ENCODE measurements at places on chromosomes 6 and 20.

DNA sequence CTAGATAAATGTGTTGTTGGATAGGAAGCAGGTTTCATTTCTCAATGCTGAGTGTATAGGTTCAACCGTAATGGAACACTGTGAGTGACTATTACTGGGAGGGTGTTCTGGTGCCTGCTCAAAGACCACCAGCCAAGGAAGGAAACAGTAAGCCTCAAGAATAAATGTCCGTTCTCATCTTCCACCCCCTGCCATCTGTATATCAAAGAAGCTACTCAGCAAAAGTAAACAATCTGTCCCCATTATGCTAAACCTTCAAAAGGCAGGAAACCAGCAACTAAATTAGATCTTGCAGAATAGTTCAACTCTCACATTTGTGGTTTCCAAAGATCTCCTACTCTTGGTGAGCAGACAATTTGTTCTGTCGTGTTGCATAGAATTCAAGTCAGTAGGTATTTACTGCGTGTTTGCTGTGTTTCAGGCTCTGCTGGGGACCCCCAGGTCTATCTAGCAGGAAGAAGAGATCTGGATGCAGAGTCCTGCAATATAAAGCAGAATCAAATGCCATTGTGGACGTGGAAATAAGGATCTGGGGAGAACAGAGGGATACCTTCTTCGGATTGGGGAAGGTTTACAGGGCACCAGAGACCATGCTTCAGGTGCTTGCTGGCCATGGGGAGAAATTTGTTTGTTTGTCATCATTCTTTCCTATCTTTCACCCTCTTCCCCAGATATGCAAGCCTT, 87.3 kb downstream of the SCML4 start:
- no peak for DNase-seq

DNA sequence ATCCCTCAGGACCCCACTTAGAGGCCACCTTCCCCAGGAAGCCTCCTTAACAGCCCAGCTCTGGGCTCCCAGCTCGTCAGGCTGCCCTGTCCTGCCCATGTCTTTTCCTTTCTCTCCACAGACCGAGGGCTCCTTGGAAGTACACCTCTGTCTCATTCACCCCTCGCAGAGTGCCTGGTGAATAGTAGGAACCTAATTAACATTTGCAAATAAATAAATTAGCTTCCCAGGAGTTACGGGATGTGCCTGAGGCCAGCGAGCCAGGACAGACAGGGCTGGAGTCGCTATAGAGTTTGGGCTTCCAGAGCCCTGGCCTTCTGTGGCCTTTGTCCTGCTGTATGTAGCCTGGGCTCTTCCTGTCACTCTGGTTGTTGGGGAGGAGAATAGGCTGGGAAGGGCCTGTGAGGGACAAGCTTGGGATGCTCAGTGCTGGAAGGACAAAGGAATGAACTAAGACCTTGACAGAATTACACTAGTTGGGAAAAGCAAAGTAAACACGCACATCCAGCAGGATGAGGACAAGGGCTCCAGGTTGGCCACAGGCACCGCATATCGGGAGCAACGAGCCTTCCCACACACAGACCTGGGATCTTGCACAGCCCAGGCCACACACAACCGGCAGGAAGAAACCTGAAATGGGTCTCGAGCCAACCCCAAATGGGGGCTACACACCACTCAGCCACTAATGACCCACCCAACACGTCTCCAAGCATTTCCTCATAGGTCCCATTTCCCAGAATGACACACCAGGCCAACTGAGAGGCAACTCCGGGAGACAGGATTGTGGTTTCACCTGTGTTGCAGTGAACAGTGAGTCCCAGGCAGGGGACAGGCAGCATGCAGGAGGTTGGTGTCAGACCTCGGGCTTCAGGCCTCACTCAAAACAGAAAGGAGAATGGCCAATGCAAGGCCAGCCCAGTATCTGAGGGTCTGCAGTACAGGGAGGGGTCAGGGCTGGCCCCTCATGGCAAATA, 9.7 kb downstream of the MAP1LC3A start:
- DNase-seq, result no peak

GRCh38 chr20:38631155-38632022, 29.8 kb downstream of the ARHGAP40 start:
- no peak for DNase-seq

GRCh38 chr6:20686142-20686541, 151.9 kb downstream of the CDKAL1 start:
- DNase-seq, result no peak

GRCh38 chr20:20167698-20168097, 115.4 kb downstream of the CFAP61 start:
- no peak for DNase-seq

DNA sequence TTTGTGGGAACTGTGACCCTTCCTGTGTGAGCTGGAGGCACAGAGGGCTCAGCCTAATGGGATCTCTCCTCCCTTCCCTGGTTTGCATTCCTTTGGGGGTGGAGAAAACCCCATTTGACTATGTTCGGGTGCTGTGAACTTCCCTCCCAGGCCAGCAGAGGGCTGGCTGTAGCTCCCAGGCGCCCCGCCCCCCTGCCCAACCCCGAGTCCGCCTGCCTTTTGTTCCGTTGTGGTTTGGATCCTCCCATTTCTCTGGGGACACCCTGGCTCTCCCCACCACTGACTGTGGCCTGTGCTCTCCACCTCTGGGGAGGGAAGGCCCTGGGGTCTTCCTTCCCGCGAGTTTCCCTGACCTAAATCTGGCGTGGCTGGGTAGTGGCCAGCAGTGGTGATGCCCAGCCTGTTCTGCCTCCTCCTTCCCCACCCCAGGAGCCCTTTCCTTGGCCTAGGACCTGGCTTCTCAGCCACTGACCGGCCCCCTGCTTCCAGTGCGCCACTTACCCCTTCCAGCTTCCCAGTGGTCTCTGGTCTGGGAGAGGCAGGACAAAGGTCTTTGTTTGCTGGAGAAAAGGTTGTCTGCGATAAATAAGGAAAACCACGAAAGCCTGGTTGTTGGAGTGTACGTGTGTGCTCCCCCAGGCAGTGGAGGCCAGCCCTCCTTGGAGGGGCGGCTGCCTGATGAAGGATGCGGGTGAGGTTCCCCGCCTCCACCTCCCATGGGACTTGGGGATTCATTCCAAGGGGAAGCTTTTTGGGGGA, 4.9 kb downstream of the VEGFA start:
- peak; percentile 95 for DNase-seq

- no peak for DNase-seq
Observed at GRCh38 chr20:14609328-14610221, 272.2 kb upstream of the FLRT3 start.

DNA sequence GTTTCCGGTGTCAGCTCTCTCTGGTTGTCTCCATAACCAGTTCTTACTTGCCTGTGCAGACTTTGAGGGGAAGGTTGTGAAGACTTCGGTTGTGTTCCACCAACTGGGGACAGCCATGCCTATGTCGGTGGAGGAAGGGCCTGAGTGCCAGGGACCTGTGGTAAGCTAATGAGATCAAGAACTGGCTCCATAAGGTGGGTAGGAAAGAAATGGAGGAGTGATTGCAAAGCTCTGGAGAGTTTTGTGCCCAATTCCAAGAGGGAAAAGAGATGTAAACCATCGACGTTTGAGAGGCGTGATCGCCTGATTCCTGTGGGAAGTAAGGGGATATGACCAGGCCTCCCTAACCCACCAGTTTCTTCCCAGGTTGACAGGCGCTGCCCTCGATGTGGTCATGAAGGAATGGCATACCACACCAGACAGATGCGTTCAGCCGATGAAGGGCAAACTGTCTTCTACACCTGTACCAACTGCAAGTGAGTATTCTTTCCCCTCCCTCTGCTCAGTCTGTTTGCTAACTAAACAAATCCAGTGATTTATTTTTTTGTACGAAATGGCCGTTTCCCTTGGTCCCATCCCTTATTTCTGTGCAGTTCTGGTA, 893 bp downstream of the POLR1H start:
- DNase-seq, result no peak

- no peak for DNase-seq
Observed at GRCh38 chr6:31906122-31906521, 4.2 kb upstream of the ZBTB12 start.
